ENCODE measurements at places on chromosomes 11 and 22.

DNA sequence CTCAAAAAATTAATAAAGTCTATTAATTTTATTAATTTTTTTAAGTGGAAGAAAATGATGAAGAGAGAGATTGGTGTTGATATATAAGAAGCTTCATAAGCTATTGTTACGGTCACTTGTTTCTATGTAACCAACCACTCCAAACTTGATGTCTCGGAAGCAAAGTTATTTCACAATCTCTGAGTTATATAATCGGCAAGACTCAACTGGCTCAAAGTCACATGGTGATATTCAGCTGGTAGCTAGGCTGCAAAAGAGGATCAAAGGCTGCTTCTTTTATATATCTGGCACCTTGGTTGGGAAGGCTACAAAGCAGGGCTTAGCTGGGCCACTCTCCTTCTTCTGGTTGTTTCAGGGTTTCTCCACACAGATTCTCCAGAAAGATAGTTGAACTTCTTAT is 245.1 kb upstream of the ARHGAP42 start:
- DNase-seq, result no peak

GRCh38 chr11:11265994-11266606 is 87.0 kb downstream of the CSNK2A3 start:
- DNase-seq, result no peak

GRCh38 chr11:96472085-96472484 is 82.3 kb downstream of the JRKL start:
- no peak for DNase-seq

GRCh38 chr22:38215156-38216038 is 13.6 kb downstream of the MAFF start:
- DNase-seq, result no peak

DNA sequence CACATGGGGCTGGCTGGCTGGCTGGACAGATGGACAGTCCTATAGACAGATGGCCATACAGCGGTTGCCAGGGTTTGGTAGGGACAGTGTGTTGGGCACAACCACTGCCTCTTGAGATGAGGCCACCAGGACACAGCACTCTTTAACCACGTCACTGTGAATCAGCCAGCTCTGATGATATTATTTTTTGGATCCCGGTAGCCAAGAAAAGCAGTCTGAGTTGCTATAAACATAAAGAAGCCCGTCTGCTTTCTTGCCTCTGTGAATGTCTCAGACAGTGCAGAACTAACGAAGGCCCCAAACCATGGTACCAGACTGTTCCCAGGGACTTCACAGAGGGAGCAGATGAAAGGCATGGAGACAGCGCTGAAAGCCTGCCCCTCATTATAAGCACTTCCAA is 115.9 kb upstream of the CSNK2A3 start:
- DNase-seq, result no peak

DNA sequence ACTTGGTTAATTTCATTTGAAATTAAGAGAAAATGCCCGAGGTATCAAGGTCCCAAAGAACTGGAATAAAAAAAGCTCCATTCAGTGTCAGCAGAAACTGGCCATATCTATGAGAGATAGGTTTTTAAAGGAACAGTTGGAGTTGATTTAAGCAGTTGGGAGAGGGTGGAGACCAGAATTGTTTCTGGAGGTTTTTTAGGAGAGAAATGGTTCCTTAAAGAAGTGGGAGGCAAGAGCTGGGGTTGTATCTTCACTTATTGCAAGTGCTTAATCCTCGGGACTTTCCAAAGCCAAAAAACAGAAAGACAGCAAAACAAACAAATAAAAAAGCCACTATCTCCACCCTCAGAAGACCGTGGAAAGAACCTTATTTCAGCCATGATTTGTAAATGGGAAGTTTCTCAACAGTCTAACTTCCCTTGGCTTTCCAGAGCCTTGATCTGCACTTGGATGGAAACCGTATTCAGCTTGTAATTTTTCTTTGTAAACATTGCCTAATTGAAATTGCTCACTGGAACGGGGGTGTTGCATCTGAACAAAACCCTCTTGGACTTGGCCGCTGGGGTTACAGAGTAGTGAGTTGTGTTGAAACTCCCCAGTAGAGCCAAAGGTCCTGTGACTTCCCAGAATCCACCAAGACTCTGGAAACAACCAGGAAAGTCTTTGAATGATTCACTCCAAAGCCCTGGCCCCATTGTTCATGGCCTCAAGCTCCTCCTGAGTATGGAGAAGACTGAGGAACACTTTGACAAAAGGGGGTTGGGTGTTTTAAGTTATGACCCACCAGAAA is 115.6 kb downstream of the SLC1A2 start:
- DNase-seq, result peak; percentile 16

All from hypothalamus (tissue), 51 donors.